Glutamatergic neuron (in vitro differentiated cells): ENCODE measurements at places on chromosomes 2 and 18. TPM values are rescaled to one million over a fixed set of nuclear protein-coding genes. Genes with fewer than 3 reads are reported as not detected.
A peak's percentile ranks its signal among the peaks of the same experiment; 100 is the strongest.

- H3K27me3 ChIP-seq = no peaks in the 10 kb centered on the region
- H3K4me1 ChIP-seq = no peaks in the 10 kb centered on the region
- H3K27ac ChIP-seq = no peak overlapping the region
- H3K4me3 ChIP-seq = no peak overlapping the region
- H3K36me3 ChIP-seq = no peaks in the 10 kb centered on the region
- peak; percentile 30 for DNase-seq
Observed at GRCh38 chr2:107936433-107937359, 49.6 kb upstream of the SLC5A7 start.

GRCh38 chr2:27150639-27151230, 1.9 kb downstream of the TCF23 start:
- no peaks in the 10 kb centered on the region for H3K27me3 ChIP-seq
- no peak overlapping the region for H3K4me3 ChIP-seq
- H3K36me3 ChIP-seq = no peaks in the 10 kb centered on the region
- DNase-seq = no peak

- H3K36me3 ChIP-seq = peaks cover 5% of the 10 kb centered on the region
- no peak overlapping the region for H3K27ac ChIP-seq
- H3K4me3 ChIP-seq = no peak overlapping the region
- H3K27me3 ChIP-seq = peaks cover 5% of the 10 kb centered on the region
- no peak for DNase-seq
Observed at GRCh38 chr18:8324343-8325065, 284.7 kb upstream of the RAB12 start.

DNA sequence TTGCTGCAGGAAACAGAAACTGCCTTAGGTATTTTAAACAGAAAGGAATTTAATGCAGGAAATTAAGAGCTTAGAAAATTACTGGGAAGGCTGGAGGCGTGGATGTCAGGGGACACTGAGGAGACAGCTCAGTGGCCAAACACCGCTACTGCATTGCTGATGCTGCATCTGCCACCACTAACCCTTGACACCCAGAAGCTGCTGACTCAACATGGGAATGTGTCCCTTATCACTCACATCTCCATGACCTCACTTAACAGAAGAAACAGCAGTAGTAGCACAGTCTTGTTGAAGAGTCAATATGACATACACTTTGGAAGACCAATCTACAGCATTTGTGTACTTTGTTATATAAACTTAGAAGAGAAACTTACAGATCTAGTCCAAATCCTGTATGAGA, 906.1 kb downstream of the SLC4A3 start:
- H3K27ac ChIP-seq = peak overlapping the region; percentile 18
- peaks cover 13% of the 10 kb centered on the region for H3K36me3 ChIP-seq
- H3K4me3 ChIP-seq = no peak overlapping the region
- H3K27me3 ChIP-seq = peaks cover 3% of the 10 kb centered on the region
- peaks cover 2% of the 10 kb centered on the region for H3K4me1 ChIP-seq

DNA sequence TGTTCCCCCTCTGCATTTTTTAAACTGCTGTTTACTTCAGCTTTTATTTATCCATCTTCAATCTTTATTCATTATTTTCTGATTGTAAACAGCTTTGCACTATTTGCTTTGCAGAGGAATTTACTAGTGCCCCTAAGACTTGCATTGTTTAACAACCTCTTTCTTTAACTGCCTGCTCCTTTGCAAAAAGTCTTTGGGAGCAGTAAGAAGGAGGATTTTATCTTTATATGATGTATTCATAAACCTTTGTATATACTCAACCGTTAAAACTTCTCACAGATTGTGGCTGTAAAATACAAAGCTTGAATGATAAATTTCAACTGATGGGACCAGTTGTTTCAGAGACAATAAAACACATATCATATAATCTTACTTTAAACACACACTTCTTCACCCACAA, 20.1 kb upstream of the VIT start:
- peaks cover 5% of the 10 kb centered on the region for H3K36me3 ChIP-seq
- no peaks in the 10 kb centered on the region for H3K4me1 ChIP-seq

DNA sequence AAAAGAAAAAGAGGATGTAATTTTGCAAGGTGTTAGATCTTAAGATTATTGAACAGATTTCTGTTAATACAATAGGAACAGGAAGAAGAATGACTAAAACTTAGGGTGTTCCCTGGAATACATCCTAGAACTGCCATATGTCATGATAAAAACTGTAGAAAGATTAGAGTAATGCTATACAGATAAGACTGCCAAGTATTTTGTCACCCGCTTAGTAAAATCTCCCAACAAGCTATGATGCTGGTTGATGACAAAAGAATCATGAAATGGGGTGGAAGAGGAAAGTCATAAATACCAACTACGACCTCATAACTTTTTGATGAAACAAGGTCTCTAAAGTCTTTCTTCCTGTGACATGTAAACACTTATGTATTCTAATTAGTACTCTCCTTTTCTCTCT, 163.6 kb upstream of the COL3A1 start:
- no peak for DNase-seq
- H3K27ac ChIP-seq = no peak overlapping the region
- H3K27me3 ChIP-seq = peaks cover 2% of the 10 kb centered on the region

SLC38A11 gene
- total RNA-seq = not detected

DNA sequence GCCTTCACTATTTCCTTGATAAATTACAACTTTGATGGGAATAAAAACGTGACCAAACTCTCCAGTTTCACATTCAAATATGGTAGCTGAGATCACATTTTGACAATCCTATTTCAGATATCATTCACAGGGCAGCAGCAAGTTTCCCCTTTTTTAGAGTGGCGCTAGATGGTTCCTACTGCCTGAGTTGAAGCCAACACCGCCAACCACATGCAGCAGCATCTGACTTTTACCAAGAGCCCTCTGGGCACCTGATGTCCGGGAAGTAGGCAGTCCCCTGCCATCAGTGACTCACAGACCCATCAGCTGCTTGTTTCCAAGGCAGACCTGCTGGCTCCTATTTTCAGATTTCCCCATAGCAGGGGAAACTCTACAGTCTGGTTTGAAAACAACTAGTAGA, 4.0 kb upstream of the MREG start:
- H3K4me1 ChIP-seq = peaks cover 34% of the 10 kb centered on the region
- H3K4me3 ChIP-seq = peak overlapping the region; percentile 31
- peaks cover 4% of the 10 kb centered on the region for H3K36me3 ChIP-seq
- H3K27ac ChIP-seq = peak overlapping the region; percentile 77

- H3K27me3 ChIP-seq = peaks cover 2% of the 10 kb centered on the region
- no peaks in the 10 kb centered on the region for H3K36me3 ChIP-seq
- no peak overlapping the region for H3K4me3 ChIP-seq
- no peak overlapping the region for H3K27ac ChIP-seq
- DNase-seq = no peak
Observed at GRCh38 chr18:34929336-34929780, 111.9 kb upstream of the MAPRE2 start.

- no peaks in the 10 kb centered on the region for H3K36me3 ChIP-seq
- H3K4me1 ChIP-seq = peaks cover 19% of the 10 kb centered on the region
- no peak for DNase-seq
- H3K27me3 ChIP-seq = no peaks in the 10 kb centered on the region
- no peak overlapping the region for H3K4me3 ChIP-seq
Observed at GRCh38 chr2:160474319-160474645, 19.3 kb downstream of the RBMS1 start.

DNA sequence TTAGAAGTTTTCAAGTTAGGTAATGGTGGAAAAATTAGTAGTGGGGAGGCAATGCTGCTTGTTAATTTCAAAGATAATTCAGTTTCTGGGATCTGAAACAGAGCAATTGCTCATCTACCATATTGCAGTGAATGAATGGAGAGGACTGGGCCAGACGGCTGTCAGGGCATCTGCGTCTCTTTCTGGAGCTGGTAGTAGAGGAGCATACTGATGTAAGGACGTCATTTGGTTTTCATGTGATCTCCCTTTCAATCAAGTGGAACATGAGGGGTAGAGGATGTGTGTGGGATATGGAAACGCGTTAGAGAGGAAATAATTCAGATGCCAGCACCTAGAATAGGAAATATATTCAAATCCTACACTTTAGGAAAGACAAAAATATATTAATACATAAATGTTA, 490.3 kb downstream of the ADCYAP1 start:
- H3K4me1 ChIP-seq = no peaks in the 10 kb centered on the region
- DNase-seq = no peak
- H3K36me3 ChIP-seq = no peaks in the 10 kb centered on the region
- H3K27me3 ChIP-seq = no peaks in the 10 kb centered on the region
- no peak overlapping the region for H3K4me3 ChIP-seq

DNA sequence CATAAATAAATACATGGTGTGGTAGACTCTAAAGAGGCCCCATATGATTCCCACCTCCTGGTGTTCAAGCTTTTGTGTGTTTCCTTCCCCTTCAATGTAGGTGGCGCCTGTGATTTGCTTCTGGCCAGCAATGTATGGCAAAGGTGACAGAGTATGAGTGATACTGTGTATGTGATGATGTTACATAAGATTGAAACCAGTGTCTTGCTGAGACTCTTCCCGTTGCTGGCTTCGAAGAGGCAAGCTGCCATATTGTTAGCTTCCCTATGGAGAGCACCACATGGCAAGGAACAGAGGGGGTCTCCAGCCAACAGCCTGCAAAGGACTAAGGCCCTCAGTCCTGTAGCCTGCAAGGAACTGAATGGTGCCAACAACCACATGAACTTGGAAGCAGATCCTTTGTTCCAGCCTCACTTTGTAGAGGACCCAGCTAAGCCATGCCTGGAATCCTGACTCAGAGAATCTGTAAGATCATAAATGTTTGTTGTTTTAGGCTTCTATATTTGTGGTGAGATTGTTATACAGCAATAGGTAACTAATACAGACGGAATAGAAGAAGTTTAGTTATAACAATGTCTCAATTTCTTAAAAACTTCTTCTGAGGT, 1.7 kb upstream of the SMAD4 start:
- peaks cover 4% of the 10 kb centered on the region for H3K36me3 ChIP-seq
- peak overlapping the region; percentile 96 for H3K4me3 ChIP-seq
- no peak for DNase-seq
- H3K4me1 ChIP-seq = peaks cover 22% of the 10 kb centered on the region
- H3K27ac ChIP-seq = peak overlapping the region; percentile 64

HJURP gene
- total RNA-seq = 6.9 TPM

- H3K4me1 ChIP-seq = no peaks in the 10 kb centered on the region
- peaks cover 6% of the 10 kb centered on the region for H3K27me3 ChIP-seq
- no peak for DNase-seq
- no peak overlapping the region for H3K4me3 ChIP-seq
- peaks cover 9% of the 10 kb centered on the region for H3K36me3 ChIP-seq
Observed at GRCh38 chr2:100350661-100351185, 28.4 kb upstream of the LONRF2 start.

- H3K36me3 ChIP-seq = peaks cover 4% of the 10 kb centered on the region
- peaks cover 2% of the 10 kb centered on the region for H3K27me3 ChIP-seq
- H3K4me3 ChIP-seq = no peak overlapping the region
- no peak for DNase-seq
- H3K27ac ChIP-seq = no peak overlapping the region
- H3K4me1 ChIP-seq = peaks cover 2% of the 10 kb centered on the region
Observed at GRCh38 chr2:215851696-215852095, 161.7 kb downstream of the MREG start.

- H3K4me1 ChIP-seq = peaks cover 9% of the 10 kb centered on the region
- no peak overlapping the region for H3K27ac ChIP-seq
- peak overlapping the region; percentile 61 for H3K4me3 ChIP-seq
- DNase-seq = no peak
- no peaks in the 10 kb centered on the region for H3K36me3 ChIP-seq
- H3K27me3 ChIP-seq = peaks cover 5% of the 10 kb centered on the region
Observed at GRCh38 chr18:79963658-79964329, 649 bp upstream of the HSBP1L1 start.

DNA sequence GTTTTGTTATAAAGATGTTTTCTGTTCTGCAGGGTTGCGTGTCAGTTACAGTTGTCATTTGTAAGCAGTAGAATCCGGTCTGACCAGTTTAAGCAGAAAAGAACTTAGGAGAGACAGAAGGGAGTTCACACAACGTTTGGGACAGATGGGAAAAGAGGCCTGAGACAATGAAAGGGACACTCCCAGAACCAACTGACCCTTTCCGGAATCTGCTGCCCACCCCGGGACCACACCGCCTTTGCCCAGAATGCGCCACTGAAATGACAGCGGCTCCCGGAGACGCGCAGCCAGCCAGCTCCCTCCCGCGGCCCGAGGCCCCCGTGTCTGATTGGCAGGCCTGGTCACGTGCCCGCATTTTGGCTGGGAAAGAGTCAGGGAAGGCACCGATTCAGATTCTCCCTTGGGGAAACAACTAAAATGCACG, 244.6 kb downstream of the BCL2 start:
- DNase-seq = peak; percentile 91
- peaks cover 8% of the 10 kb centered on the region for H3K4me1 ChIP-seq
- peak overlapping the region; percentile 83 for H3K4me3 ChIP-seq

- peaks cover 10% of the 10 kb centered on the region for H3K4me1 ChIP-seq
- peaks cover 15% of the 10 kb centered on the region for H3K36me3 ChIP-seq
- no peak for DNase-seq
Observed at GRCh38 chr2:121640380-121641316, 8.6 kb downstream of the CLASP1 start.

GRCh38 chr2:190551928-190552327, 17.4 kb upstream of the NEMP2 start:
- DNase-seq = no peak
- H3K36me3 ChIP-seq = no peaks in the 10 kb centered on the region
- no peak overlapping the region for H3K4me3 ChIP-seq
- H3K27ac ChIP-seq = no peak overlapping the region
- peaks cover 3% of the 10 kb centered on the region for H3K4me1 ChIP-seq

GRCh38 chr2:110853516-110853915, 121.1 kb downstream of the ACOXL start:
- H3K4me1 ChIP-seq = peaks cover 11% of the 10 kb centered on the region
- peaks cover 7% of the 10 kb centered on the region for H3K27me3 ChIP-seq
- peak; percentile 67 for DNase-seq
- H3K27ac ChIP-seq = no peak overlapping the region
- no peak overlapping the region for H3K4me3 ChIP-seq

DNA sequence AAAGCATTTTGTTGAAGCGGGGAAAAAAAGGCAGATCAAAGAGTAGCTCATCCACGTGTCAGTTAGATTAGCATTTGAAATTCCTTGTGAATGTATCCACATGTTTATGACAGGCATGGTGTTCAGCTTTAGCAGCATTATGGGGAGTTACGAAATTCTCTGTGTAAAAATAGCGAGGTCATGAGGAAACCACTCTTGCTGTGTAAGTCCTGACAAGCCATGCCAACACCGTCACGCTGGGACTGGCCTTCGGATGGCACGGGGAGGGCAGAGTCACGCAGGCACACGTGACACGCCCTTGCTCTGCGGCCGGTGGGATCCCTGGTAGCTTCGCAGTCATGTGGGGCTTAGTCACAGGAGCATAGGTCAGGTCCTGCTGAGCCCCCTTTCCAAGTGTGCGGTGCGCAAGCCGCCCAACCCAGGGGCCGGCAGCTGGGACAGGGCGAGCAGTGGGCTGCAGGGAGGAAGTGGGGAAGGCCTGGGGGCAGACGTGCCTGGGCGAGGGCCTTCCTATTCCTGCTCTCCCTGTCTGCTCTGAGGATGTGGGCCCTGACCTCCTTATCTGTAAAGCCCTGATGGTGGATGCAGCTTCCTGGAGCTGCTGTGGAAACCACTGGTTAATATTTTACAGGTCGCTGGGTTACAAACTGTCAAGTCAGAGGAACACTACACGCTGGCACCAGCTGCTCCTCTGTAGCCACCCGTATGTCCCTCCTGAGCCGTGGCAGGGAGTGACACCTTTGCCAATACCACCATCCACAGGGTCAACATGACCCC, 18.0 kb downstream of the MBP start:
- H3K4me3 ChIP-seq = no peak overlapping the region
- peak overlapping the region; percentile 15 for H3K27ac ChIP-seq
- DNase-seq = no peak
- peaks cover 30% of the 10 kb centered on the region for H3K4me1 ChIP-seq
- peaks cover 3% of the 10 kb centered on the region for H3K27me3 ChIP-seq

- H3K4me1 ChIP-seq = peaks cover 5% of the 10 kb centered on the region
- H3K27me3 ChIP-seq = no peaks in the 10 kb centered on the region
- DNase-seq = no peak
- H3K36me3 ChIP-seq = no peaks in the 10 kb centered on the region
- no peak overlapping the region for H3K27ac ChIP-seq
Observed at GRCh38 chr18:11498821-11499220, 110.6 kb upstream of the SLC35G4 start.
